ENCODE measurements at places on chromosomes 5 and 9. TPM values are rescaled to one million over a fixed set of nuclear protein-coding genes. Genes with fewer than 3 reads are reported as not detected.

DNA sequence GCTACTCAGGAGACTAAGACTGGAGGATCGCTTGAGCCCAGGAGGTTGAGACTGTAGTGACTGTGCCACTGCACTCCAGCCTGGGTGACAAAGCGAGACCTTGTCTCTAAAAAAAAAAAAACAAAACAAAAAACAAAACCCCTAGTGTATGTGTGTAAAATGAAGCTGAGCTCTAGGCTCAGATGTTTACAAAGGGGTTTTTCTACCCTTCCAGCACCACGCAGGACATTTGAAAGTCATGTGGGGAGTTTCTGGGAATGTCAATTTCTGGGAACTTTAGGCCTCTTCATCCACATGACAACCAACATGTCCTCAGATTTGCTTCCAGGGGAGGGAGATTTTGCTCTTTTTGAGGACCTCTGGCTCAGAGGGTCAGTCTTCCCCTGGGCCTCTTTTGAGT, 42.4 kb upstream of the AIF1L start:
- DNase-seq = no peak

- DNase-seq = no peak
Observed at GRCh38 chr9:82164159-82164558, 175.6 kb downstream of the SPATA31D1 start.

GRCh38 chr9:104905931-104906330, 22.0 kb downstream of the ABCA1 start:
- DNase-seq = no peak

DNA sequence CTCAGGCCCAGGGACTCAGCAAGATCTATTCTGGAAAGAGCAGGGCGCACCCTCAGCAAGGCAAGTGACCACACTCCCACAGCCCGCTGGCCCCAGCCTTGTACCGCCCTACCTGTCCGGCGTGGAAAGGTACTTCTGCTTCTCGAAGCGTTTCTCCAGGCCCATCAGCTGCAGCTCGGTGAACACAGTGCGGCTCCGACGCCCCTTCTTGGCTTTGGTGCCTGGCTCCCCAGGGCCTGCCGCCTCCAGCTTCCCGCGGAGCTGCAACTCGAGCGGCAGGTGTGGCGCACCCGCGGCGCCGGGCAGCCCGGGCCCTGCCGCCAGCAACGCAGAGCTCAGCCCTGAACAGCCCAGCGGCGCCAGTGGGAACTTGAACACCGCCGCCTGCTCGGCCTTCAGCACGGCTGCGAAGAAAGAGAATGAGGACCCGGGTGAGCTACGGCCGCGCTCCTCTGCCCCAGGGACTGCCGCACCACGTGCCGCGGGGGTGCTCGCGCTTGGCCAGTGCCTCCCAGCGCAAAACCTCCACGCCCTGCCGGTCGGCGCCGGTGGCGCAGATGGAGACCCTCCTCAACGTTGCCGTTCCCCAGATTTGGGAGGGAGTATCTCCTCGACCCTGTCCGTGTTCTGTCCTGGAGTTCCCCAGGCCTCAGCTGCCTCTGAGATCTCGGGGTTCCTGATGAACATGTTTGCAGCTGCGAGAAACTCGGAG, 2.2 kb downstream of the BARX1 start:
- DNase-seq = no peak

TXNDC8 gene
- not detected for total RNA-seq

DNA sequence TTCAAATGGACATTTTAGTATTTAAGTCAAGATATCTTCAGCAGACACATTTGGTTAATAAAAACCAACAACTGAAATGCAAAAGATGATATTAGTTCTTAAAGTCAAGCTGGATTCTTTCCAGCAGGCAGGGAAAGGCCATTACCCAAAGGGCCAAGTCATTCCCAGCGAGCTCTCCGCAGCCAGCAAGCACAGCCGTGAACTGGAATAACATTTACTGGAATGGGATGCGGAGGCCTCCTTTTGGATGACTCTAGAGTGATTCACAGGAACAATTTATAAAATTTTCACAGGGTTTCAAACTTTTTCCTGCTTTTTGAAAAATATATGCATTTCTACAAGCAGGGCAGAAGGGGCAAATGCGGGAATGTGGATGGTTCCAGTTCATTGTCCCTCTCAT, 76.6 kb upstream of the DAB2 start:
- no peak for DNase-seq

- DNase-seq = no peak
Observed at GRCh38 chr9:123957731-123958130, 27.8 kb upstream of the DENND1A start.

GRCh38 chr9:91243029-91243428, 118.7 kb downstream of the AUH start:
- DNase-seq = no peak

CREBRF gene
- 5.2 TPM for total RNA-seq

- DNase-seq = no peak
Observed at GRCh38 chr9:119736491-119737454, 367.5 kb upstream of the BRINP1 start.

EMB gene
- 20.5 TPM for total RNA-seq

LPCAT1 gene
- total RNA-seq = 111 TPM

DNA sequence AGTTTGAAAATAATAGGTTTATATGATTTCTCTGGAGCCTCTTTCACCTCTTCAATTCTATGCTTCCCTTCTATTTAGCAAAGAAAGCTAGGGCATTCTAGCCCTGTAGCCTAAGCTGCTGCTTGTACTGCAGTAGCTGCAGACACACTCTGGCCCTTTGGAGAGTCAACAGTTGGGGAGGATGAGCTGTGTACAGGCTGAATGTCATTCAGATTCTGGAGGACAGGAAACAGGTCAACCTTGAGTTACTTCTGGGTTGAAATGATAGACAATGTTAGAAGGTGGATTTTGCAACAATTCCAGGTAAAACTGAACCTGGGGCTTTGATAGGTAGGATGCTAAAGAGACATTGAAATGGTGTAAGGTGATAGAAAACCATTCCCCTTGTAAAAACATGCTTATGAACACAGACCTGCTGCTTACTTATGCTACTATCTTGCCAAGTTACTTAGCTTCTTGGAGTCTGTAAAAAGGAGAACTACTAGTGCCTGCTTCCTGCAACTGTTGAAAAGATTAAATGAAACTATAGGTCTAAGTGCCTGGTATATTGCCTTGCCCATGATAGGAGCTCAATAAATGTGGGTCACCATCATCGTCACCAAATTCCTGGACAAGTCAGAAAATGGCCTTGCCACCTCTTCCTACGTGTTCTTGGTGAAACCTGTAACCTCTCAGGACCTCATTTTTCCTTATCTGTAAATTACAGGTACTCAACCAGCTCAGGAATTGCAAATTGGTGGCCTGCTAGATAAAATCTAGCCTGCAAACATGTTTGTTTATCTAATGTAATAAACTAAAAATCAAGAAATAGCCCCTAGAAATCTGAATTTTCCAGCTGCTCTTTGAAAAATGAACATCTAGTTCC, 83.7 kb downstream of the GALNT10 start:
- DNase-seq = no peak

- DNase-seq = no peak
Observed at GRCh38 chr5:60821488-60822284, 22.4 kb downstream of the ELOVL7 start.

- no peak for DNase-seq
Observed at GRCh38 chr5:60703944-60704343, 4.0 kb upstream of the DEPDC1B start.

FOXD4L6 gene
- 0.48 TPM for total RNA-seq

ADAMTS12 gene
- 10.8 TPM for total RNA-seq

DNA sequence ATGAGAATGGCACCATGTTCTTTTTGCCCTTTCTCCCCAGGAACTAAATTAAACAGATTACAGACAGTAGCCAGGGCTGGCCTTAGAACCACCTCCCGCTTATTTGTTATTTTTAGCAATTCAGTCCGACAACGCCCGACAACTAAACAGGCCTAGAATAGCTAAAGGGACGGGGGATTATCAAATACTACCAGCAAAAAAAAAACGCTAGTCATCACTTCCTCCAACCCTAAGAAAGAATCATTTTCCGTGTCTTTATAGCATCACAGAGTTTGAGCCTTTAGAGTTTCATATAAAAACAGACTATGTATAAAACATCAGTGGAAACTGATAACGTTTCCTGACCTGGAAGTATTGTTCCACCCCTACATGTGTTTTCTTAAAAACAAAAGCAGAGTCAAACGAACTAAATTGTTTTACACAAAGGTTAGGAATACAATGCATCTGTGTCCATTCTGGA, 35.3 kb downstream of the PFDN1 start:
- no peak for DNase-seq

DNA sequence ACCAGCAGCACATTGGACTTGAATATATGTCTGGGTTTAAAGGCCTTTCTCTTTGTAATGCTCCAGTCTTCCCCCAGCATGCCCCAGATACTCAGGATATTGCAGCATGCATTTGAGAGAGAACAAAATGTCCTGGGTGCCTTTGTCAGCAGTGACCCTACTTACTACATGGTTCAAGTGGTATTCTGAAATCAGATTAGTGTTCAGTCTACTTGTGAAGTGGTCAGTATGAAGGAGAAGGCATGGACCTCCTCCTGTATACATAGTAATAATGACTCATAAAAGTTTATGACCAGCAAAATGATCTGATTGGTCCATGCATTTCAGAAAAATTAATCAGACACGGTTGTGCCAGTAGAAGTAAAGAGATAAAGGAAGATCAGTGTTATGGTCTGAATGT, 25.4 kb downstream of the GPR21 start:
- DNase-seq = no peak

SLC45A2 gene
- total RNA-seq = 0.36 TPM

GLRA1 gene
- total RNA-seq = 0.21 TPM

MARCHF3 gene
- 3.1 TPM for total RNA-seq

SMIM27 gene
- total RNA-seq = 13.6 TPM

GRCh38 chr5:35152733-35153132, 77.6 kb downstream of the PRLR start:
- DNase-seq = no peak

GRCh38 chr5:132746954-132747615, at the start of gene CCNI2:
Gene CCNI2 (plus strand): TSS chr5:132747426. CDS start chr5:132747496, 70 bp downstream.
- DNase-seq = peak; percentile 14

DNAJC21 gene
- total RNA-seq = 51.9 TPM

GRCh38 chr9:133285252-133285775, 10.3 kb upstream of the ABO start:
- no peak for DNase-seq

- no peak for DNase-seq
Observed at GRCh38 chr5:67363180-67363709, 166.6 kb upstream of the CD180 start.

- DNase-seq = no peak
Observed at GRCh38 chr5:137318027-137318426, 181.1 kb downstream of the SPOCK1 start.

GRCh38 chr5:99059685-99060084, 130.9 kb upstream of the CHD1 start:
- no peak for DNase-seq

PCDHGA6 gene
- total RNA-seq = 0.52 TPM

DNA sequence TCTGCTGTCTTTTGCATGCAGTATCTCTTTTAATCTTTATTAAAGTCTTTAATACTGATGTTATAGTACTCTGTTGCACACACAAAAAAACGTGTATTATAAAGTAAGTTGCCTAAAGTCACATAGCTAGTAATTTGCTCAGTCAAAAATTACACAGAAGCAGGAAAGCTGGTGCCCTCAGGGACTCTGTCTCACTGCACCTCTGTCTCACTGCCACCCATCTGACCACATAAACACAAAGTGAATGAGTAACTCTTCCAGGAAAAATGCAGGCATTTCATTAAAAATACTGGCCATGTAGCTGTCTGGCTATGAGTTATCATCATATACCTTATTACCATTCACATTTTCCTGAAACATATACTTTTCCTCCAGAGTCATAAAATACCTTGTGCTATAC, 591.7 kb downstream of the CSNK1G3 start:
- DNase-seq = no peak

DNA sequence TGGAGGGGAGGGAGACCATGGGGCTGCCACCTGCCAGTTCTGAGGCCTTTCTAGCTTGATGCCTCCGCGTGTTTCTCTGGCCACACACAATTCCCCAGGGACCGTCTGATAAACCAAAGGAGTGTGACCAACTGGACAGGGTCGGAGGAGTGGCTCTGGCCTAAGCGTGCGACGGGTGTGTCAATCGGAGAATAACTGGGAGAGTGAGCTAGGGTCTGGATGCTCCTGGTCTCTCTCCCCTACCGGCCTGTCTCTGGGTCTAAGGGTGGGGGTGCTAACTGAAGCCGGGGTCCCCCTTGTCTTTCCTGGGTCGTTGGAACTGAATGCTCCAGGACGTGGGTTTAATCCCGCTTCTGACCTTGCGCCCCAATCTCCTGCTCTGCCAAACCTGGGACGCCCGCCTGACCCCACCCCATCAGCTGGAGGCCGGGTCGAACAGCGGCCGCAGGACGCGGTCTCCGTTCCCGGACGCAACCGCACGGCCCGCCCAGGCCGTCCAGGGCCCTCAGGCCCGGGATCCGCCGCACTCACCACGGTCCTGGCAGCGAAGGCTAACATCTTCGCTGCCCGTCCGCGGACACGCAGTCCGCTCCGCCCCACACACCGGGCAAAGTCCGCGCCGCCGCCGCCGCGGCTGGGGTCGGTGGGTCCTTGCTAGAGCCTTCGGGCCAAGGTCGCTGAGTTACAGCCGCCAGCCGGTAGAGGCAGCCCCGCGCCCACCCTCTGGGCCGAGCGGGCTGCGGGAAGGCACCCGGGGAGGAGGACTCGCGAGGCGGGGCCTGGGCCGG, 447 bp downstream of the CRAT start:
- DNase-seq = no peak
